Pancreas (tissue), 10 donors: ENCODE measurements at places on chromosomes 16 and 17.

DNA sequence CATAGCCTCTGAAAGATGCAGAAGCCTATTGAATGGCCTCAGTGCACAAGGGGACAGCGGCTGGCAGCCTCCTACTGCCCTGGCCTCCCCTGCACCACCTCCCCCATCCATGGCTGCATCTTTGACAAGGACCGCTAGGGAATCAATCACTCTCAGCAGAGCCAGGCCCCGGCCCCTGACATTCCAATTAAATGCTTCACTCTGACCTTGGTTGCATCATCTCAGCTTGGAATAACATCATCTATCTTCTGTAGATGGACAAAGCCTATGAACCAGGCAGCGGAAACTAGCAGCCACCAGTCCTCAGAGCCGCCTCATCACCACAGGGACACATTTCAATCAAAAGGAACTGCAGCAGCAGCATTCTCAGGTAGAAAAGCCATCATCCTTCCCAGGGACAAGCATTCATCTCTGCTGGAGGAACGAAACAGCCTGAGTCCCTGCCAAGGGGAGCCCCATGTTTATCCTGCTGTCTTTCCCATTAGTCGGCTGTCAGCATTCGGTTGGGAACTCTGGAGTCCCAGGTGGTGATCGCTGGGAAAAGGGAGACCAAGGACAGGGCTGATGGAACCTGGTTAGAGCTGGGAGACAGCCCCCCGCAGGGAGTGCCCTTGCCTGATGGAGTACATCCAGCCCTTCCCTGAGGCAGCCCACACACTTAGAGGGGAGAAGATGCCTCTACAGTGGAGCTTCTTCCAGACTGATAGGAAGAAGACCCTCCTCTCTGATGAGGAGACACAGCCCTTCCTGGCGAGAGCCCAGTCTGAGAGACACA, 11.5 kb upstream of the TMEM132E start:
- no peaks in the 10 kb centered on the region for H3K4me1 ChIP-seq
- no peak overlapping the region for H3K4me3 ChIP-seq
- DNase-seq = no peak

DNA sequence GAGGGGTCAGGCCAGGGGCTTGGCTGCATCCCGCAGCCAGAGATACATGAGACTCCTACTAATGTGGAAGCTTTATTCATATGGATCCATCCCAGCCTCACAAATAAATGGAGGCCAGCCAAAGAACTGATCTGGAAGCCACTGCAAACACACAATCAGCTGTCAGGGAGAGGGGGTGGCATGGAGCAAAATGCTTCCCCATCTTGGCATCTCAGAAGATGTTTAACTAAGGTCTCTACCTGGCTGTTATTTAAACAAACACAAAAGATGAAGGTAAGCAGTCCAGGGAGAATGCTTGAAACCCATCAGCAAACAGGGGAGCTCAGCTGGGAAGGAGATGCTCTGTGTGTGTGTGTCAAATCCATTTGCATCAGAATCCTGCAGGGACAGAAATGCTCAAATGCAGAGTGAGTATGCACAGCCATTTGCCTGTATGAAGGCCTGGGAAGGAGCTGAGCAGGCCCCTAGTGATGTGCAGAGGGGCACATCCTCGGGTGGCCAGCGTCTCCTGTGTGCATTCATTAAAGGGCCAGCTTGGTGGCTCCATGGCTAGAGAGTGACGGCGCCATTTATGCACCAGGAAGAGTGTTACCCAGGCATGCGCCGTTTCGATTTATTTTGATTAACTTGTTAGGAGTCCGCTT, 34.2 kb upstream of the IRX3 start:
- no peak overlapping the region for H3K27ac ChIP-seq
- no peaks in the 10 kb centered on the region for H3K36me3 ChIP-seq
- DNase-seq = no peak
- H3K4me1 ChIP-seq = no peaks in the 10 kb centered on the region
- H3K4me3 ChIP-seq = no peak overlapping the region

- no peaks in the 10 kb centered on the region for H3K27me3 ChIP-seq
- no peaks in the 10 kb centered on the region for H3K36me3 ChIP-seq
- H3K27ac ChIP-seq = no peak overlapping the region
- H3K4me1 ChIP-seq = no peaks in the 10 kb centered on the region
- H3K4me3 ChIP-seq = no peak overlapping the region
- no peak for DNase-seq
Measured at GRCh38 chr17:20187049-20187448, 177.9 kb downstream of the SPECC1 start.

GRCh38 chr17:31528291-31528874, 136.9 kb downstream of the RAB11FIP4 start:
- H3K36me3 ChIP-seq = peaks cover 28% of the 10 kb centered on the region
- no peak overlapping the region for H3K27ac ChIP-seq
- H3K4me3 ChIP-seq = no peak overlapping the region
- H3K4me1 ChIP-seq = no peaks in the 10 kb centered on the region
- DNase-seq = no peak
- no peaks in the 10 kb centered on the region for H3K27me3 ChIP-seq

DNA sequence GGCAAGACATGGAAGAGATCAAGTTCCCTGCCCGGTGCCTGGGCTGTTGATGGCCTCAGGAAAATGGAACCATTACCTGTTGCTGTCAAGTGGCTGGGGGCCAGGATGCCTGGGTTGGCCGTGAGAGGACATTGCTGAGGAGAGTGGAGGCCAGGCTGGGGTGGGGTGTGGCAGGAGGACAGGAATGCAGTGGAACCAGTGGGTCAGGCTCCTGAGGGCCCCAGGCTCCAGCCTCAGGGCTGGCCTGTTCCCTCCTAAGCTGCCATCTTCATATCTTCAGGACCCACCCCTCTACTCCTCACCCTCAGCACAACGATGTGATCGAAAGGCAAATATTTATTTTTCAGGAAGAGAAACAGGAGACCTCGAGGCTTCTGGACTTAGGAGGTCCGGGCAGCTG, 8.5 kb upstream of the YPEL3 start:
- H3K4me1 ChIP-seq = no peaks in the 10 kb centered on the region
- H3K27ac ChIP-seq = no peak overlapping the region
- no peak for DNase-seq

DNA sequence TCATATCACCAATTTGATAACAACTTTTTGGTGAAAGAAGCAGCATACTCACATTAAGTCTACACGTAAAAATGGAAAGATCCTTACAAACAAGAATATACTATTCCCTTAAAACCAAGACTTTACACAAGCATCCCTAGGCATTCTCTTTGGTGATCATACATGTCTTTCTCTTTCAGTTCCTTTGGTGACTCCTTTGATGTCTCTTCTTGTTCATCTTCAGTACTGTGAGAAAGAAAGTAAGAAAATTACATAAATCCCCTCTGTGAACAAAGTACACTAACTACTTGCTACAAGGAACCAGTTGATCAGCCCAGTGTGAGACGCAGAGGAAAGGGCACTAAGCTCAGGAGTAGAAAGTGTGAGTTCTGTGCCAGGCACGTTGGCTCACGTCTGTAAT, 59.6 kb upstream of the MTMR4 start:
- no peaks in the 10 kb centered on the region for H3K36me3 ChIP-seq
- H3K27ac ChIP-seq = no peak overlapping the region
- H3K27me3 ChIP-seq = no peaks in the 10 kb centered on the region
- H3K4me1 ChIP-seq = peaks cover 4% of the 10 kb centered on the region
- DNase-seq = no peak

DNA sequence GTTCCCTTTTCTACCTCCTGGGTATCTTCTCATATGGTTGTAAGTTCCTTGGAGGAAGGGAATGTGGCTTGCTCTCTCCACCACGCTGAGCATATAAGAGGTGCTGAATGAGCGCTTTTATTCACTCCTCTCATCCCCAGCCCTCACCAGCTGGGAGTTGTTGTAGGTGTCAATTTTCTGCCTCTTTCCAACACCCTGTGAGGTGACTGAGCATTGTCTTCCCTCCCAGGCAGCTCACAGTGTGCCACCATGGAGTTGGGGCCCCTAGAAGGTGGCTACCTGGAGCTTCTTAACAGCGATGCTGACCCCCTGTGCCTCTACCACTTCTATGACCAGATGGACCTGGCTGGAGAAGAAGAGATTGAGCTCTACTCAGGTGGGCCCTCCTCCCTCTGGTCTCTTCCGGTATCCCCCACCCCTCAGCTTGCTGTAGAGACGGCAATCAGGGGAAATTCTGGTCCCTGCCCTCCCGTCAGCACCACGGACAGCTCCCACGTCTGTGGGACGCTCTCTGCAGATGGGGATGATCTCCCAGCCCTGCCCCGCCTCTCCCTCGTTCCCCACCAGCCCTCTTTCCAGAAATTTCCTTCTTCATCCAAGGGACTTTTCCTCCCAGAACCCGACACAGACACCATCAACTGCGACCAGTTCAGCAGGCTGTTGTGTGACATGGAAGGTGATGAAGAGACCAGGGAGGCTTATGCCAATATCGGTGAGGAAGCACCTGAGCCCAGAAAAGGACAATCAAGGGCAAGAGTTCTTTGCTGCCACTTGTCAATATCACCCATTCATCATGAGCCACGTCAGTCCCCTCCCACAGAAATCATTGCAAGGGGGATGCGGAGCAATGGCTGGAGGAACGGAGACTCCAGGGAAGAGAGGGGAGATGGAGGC, 18.3 kb downstream of the CIITA start:
- no peaks in the 10 kb centered on the region for H3K27me3 ChIP-seq
- no peak for DNase-seq
- H3K4me3 ChIP-seq = no peak overlapping the region
- H3K36me3 ChIP-seq = no peaks in the 10 kb centered on the region
- no peaks in the 10 kb centered on the region for H3K4me1 ChIP-seq

DNA sequence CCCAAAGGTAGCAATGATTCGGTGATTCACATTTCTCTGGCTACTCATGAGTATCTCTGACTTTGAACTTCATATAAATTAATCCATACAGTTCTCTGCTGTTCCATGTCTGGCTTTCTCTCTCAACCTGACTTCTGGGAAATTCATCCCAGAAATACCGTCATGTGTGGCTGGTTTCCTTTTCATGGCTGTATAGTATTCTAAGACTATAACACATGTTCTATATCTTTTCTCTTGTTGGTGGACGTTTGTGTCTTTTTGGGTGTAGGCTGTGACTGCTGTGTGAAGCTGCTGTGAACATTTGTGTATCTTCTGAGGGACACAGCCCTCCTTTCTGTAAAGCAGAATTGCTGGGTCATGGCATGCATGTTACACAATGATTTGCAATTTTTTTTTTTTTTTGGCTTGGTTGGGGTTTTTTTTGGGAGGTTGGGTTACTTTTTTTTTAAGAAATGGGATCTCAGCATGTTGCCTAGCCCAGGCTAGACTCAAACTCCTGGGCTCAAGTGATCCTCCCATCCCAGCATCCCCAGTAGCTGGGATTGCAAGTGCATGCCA, 6.3 kb downstream of the TTYH2 start:
- H3K27me3 ChIP-seq = no peaks in the 10 kb centered on the region
- no peak overlapping the region for H3K4me3 ChIP-seq
- no peaks in the 10 kb centered on the region for H3K36me3 ChIP-seq
- no peak for DNase-seq

DNA sequence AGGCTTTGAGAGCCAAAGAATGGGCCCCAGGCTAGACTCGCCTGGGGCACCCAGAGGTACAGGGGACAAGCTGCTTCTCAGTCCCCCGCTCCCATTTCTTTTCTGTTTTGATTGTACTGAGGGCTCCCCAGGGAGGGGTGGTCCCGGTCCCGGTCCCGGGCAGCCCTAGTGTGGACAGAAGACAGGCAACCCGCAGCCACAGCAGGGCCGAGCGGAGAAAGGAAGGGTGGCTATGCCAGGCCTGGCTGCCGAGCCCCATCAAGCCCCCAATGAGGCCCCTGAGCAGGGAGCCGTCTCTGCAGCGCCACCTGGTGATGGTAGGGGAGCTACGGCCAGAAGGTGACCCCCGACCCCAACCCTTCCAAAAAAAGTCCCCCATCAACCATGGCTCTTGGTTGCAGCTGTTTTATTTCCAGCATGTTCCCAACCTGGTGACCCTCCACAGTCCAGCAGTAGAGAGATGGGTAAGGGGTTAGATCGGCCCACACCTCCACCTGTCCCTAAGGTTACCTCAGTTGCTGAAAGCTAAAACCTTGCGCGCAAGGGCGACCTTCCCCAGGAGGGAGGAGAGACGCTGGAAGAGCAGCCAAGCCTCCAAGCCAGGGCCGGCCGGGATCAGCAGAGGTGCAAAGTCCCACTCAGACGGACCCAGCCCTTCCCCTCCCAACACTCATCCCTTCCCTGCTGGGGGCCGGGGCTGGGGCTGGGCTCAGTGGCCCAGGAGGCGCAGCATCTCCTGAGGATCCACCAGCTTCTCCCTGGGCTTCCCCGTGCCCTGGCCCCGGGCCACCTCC, 2.6 kb upstream of the GRIN2C start:
- H3K27ac ChIP-seq = no peak overlapping the region
- no peaks in the 10 kb centered on the region for H3K4me1 ChIP-seq
- no peaks in the 10 kb centered on the region for H3K36me3 ChIP-seq
- H3K4me3 ChIP-seq = no peak overlapping the region
- DNase-seq = peak; percentile 87

GRCh38 chr17:17043461-17044271, 1.4 kb downstream of the MPRIP start:
- H3K4me3 ChIP-seq = peak overlapping the region; percentile 65
- H3K4me1 ChIP-seq = peaks cover 29% of the 10 kb centered on the region
- no peak for DNase-seq
- peak overlapping the region; percentile 53 for H3K27ac ChIP-seq
- no peaks in the 10 kb centered on the region for H3K36me3 ChIP-seq
- H3K27me3 ChIP-seq = no peaks in the 10 kb centered on the region

DNA sequence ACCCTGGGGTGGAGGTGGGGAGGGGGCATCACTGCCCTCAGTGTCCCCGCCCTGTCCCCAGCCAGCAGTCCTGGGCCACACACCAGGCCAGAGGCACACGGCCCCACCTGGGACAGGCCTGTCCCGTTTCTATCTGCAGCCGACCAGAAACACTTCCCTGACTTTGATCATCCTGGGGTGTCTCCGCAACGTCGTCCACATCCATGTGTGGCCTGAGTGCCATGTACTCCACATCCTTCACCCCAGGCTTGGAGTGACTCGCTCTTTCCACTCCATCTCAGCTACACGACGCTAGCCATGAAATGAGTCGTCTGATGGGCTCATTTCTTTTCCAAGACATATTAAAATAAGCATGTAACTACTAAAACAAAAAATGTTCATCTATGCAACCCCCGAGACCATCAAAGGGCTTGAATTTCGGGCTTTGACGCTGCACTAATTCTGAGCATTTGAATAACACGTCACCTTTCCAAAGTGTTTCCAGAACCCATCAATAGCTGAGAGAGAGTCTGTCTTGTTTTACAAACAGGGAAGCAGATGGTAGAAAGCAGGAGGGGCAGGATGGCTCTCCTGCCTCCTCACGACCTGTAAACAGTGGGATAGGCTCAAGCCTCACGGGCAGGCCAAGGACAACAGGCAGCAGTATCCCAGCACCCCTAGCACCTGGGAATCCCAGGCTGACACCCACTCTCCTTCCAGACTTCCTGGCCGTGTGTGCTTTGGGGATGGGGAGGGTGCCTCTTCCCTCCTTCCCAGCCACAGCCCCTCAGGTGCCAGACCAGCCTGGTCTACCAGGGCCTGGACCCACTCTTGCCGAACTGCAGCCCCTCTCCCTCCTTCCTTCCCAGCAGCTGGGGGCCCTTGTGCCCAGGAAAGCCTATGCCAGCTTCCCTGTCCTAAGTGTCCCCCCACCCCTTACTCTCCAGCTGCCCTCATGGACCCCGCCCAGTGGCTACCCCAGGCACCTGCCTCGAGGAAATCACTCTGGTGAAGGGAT, 20.0 kb upstream of the RASD1 start:
- no peaks in the 10 kb centered on the region for H3K4me1 ChIP-seq
- H3K27ac ChIP-seq = no peak overlapping the region
- H3K27me3 ChIP-seq = no peaks in the 10 kb centered on the region
